ENCODE measurements at places on chromosomes 12 and 14. TPM values are rescaled to one million over a fixed set of nuclear protein-coding genes. Genes with fewer than 3 reads are reported as not detected.

- DNase-seq: no peak
Measured at GRCh38 chr12:52041695-52042123, 9.5 kb upstream of the NR4A1 start.

DNA sequence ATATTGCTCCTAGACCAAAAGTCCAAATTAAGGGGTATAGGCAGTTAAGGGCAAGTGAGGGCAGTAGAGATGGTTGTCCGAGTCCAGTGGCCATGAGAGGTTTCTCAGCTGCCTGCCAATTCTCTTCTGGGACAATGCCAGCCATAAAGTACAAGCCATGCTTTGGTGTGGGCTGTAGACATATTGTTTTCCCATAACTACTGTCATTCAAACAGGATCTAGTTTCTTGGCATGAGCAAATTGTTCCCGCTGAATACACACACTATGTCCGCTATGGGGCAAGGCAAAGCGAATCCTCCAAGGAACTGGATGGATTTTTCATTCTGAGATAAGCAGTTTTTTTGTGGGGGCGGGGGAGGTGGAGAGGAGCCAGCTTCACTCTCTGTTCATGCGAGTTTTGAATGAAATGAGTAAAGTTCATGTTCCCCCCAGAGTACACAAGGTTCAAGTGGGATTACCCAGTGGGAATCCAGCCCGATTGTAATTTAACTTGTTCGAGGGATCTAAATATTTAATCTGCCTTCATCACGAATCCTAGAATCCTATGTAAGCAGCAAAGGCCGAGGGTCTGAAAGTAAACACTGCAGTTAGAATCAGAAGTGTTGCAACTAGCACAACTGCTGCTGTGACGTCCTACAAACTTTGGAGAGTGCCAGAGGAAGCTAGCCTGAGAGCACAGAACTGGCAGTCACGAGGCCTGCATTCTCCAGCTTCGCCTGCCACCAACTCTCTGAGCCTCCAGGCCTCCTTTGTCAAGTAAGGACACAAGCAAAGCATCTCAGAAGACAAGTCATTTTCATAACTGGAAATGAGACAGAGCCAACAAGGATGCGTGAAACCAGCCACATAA, 137.0 kb downstream of the CRADD start:
- DNase-seq: no peak

DNA sequence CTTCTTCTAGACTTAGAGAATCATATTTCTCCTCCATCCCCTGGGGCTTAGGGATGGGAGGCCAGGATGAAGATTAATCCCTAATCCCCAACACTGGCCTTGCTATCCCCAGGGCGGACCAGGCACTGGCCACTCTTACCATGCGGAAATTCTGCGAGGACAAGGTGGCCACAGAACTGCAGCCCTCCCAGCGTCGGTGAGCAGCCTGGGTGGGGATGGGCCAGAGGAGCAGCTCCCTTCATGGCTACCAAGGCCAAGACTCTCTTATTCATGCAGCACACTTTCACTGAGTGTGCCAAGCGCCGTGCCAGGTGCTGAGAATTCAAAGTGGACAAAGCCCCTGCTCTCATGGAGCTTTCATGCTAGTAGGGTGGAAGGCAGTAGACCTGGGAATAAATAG, 7.0 kb downstream of the TNS2 start:
- DNase-seq: no peak

- DNase-seq: no peak
Measured at GRCh38 chr12:19739195-19739776, 300.0 kb downstream of the AEBP2 start.

GRCh38 chr14:77790566-77791224, 9.2 kb upstream of the ADCK1 start:
- DNase-seq: no peak

DNA sequence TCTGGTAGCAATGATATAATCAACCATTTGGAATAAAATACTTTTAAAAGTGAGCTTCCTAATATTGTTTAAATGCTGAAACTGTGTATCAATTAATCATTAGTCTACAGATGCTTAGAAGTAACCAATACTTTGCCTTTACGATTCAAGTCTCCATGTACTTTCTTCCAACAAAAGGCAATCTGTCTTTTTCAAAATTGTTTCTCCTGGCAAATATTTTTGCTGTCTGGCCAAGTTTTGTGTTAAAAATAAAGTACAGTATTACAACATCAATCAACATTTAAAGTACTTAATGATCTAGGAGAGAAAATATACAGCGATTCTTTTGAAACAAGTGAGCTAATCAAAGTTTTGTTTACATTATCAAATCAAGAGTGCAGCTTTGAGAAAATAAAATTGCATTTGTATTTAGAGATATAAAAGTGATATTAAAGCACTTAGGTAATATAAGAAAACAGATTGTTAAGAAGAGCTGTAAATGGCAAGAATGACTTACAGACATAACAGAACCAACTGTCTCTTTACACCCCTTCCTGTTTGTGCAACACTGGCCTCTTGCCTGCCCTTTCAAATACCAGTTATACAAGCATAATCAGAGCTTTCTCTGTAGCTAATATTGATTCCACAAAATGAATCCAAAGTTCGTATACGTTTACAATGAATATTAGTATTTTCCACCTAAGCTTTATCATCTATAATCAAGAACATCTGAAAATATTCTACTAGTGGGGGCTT, 38.2 kb upstream of the FBLN5 start:
- no peak for DNase-seq

DNA sequence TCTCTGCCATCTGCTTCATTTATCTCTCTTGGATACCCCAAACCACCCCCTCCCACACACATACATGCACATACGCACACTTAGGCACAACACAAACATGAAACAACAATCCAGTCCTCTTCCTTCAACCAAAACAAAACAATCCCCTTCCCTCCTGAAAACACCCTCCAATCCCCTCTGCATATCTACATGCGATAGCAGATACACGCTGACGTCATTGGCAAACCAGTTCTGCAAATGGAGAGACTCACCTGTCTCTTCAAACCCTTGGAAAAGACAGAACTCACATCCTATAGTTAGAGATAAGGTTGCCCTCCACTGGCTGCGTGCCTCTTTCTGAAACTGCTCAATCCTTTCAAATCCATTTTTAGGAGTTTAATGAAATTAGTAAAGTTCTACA, 37.2 kb upstream of the RMST start:
- no peak for DNase-seq

DNA sequence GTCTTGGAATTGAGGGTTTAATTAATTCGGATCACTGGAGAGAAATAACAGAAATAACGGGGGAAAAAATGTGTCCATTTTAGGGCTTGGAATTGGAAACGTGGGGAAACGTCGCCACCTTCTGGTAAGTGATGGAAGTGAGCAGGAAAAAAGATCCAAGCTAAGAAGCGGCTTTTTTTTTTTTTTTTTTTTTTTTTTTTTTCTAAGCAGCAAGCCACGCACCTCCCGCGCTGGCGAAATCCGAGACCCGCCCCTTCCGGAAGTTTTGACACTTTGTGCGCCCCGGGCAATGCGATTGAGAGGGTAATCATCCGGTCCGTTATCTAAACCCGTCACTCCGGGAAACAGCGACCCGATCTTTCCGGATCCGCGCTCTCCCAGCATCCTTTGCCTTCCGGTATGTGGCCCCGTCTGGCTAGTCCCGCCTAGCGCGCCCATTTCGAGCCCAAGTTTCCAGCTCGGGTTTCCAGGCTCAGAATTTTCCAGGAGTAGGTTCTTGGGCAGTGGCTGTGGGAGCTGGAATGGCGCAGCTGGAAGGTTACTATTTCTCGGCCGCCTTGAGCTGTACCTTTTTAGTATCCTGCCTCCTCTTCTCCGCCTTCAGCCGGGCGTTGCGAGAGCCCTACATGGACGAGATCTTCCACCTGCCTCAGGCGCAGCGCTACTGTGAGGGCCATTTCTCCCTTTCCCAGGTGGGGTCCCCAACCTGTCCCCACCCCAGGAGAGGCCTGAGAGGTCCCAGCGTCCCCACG, at the start of gene ALG10:
ALG10 (plus strand) TSS at position 418 of the 752 bp plus-strand sequence; CDS start at position 522, 104 bp downstream.
- DNase-seq: peak; percentile 90

- DNase-seq: no peak
Measured at GRCh38 chr12:68450947-68451260, 118.7 kb upstream of the MDM1 start.

DNA sequence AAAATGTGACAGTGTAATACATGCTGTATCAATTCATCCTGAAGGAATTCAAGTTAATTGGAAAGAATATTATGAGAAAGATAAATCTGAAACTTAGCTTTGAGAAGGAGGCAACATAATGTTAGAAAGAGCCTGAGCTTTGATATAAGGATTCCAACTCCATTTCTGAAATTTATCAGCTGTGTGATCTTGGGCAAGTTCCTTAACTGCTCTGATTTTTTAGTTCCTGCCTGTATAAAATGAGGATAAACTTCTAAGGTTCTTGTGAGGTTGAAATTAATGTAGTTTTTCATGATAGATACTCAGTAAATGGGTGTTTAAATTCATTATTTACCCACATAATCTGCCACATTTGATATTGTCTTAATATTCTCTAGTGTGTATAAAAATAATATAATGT, 14.6 kb upstream of the ATP2B1 start:
- DNase-seq: no peak

DNA sequence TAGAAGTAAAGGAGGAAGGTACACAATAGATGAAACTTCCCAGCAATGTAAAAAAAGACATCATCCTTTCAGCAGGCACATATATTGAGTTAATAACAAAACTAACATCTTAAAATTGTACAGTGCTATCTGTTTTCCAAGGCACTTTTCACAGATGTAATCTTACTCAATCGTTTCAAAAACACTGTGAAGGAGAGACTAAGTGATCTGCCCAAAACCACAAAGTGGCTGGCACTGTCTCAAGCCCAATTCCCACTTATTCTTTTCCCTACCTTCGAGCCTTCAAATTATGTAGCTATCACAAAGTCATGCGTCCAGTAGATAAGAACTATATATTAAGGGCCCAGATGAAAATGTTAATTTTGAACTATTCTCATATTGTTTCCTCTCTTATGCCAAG, 193.6 kb upstream of the RASSF8 start:
- no peak for DNase-seq

DNA sequence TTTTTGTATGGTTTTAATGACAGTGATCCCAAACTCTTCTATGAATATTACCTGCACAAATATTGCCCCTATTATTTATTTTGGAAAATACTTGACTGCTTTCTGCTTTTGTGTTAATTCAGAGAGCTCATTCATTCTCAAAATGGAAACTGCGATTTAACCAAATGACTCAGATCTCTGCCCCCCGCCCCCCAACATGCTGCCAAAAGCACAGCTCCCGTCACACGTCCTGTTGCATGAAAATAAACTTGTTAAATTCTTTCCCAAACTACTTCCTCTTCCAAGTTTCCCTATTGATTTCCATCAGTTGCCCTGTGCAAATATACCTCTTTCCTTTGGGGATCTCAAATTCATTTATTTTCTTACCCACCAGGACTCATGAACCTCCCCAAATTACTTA, 18.0 kb upstream of the NRDE2 start:
- no peak for DNase-seq

- no peak for DNase-seq
Measured at GRCh38 chr12:125773033-125773640, 707.9 kb downstream of the AACS start.

- no peak for DNase-seq
Measured at GRCh38 chr12:4119157-4119761, 154.3 kb upstream of the CCND2 start.

GRCh38 chr14:50331596-50331995, 19.5 kb downstream of the DMAC2L start:
- no peak for DNase-seq

DNA sequence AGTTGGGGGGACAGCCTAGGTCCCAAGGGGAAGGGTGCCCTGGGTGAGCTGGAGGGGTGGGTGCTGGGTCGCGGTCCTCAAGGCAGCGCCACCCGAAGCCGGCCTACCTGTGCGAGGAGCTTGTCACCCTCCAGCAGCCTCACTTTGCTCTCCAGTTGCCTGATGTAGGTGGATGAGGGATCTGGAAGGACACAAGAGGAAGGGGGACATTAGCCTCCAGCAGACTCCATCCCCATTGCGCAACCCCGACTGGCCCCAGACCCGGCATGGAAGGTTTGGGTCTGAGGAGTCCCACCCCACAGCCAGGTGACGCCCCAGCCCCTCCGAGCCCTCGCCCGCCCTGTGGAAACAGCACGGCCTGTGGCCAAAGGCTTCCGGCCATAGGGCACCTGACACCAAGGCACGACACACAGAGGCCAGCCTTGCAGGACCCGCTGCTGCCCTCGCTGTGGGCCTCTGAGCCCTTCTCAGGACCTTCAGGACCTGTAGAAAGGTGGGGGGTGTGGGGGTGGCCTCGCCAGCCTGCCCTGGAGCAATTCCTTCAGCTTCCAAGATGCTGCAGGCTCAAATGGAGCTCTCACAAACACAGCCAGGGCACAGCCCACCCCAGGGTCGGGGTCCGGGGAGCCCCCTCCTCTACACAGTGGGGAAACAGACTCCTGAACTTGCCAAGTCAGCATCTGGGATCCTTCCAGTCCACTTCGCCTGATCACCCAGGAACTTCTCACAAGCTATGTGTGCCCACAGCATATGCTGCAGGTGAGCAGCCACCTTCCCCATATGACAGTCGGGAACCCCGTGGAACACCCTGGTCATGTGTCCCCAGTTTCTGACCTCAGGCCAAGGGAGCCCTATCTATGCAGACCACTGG, 54.9 kb downstream of the CCNK start:
- no peak for DNase-seq

DNA sequence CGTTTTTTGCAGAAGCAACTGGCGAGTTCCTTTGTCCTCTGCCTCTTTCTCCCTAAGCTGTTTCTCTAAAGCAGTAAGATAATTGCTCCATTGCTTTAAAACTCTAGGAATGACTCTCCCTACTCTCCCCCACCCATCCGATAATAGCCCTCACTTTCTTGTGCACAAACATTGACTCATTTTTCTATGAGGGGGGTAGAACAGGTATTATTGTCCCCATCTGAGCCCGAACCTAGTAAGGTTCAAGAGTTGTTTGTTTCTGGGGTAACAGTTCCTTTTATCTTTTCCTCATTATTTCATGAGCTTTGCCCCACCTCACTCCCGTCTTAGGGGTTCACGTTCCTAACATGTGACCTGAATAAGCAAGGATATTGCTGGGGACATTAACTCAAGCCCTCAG, 190.6 kb downstream of the EMP1 start:
- no peak for DNase-seq

- no peak for DNase-seq
Measured at GRCh38 chr12:85017133-85017532, 18.9 kb downstream of the TSPAN19 start.

GRCh38 chr12:116552773-116553373, 6.3 kb upstream of the MAP1LC3B2 start:
- no peak for DNase-seq

TPH2 gene
- 0.14 TPM for total RNA-seq

ZDHHC22 gene
- total RNA-seq: under 0.01 TPM

ATN1 gene
- 6.7 TPM for total RNA-seq

TTC6 gene
- total RNA-seq: not detected

PARP11 gene
- 3.0 TPM for total RNA-seq

DPPA3 gene
- total RNA-seq: not detected

FAM186B gene
- total RNA-seq: 0.13 TPM
